EL (cell line): ENCODE measurements at places on chromosomes 6 and 20.
A peak's percentile ranks its signal among the peaks of the same experiment; 100 is the strongest.

GRCh38 chr20:22861990-22862389 is 173.1 kb upstream of the SSTR4 start:
- no peak for DNase-seq

DNA sequence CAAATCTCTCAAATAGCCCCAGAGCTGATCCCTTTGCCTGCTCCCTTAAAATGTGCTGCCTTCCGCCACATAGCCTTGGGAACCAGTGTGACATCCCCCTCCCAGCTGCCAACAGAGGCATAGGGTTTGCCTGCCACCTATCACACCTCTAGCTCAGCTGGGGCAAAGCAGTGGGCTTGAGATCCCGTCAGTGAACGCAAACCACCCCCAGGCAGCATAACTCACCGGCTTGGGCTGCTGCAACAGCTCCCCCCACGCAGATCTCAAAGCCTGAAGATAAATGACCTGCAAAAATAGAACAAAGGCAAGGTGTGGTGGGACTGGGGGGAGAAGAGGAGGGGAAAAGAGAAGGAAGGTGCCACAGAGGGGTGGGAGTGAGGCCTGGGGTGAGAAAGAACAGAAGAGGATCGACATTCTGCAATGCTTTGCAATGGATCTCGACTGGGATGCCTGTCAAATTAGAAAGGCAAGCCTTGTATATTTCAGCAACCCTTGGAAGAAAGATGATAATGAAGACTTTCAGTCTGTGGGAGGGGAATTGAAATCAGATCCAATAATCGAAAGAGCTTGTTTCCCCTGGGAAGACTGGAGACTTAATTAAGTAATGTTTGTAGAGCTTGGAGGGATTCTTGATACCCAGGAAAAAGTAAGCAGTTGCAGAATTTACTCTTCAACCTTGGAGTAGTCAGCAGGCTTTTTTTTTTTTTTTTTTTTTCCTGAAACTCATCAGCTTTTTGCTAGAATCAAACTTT is 1.3 kb downstream of the PDYN start:
- DNase-seq = no peak

GRCh38 chr20:52402950-52403349 is 211.4 kb upstream of the ZFP64 start:
- DNase-seq = no peak

GRCh38 chr6:161743509-161744178 is 469.8 kb upstream of the AGPAT4 start:
- no peak for DNase-seq

DNA sequence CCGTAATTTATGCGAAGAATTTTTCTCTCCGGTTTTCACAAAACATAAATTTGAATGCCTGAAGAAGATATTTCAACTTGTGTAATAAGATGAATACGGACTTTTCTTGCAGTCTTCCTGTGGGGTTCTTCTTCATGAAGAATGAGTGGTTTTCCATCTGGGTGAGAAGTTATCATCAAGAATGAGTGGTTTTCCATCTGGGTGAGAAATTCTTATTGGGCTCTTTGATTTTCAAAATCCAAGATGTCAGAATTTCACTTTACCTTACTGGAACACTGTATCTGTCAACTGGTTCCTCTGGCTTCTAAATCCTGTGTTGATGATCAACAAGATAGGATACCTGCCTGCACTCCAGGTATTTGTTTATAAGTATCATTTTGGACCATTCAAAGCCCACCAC is 160.1 kb upstream of the C6orf118 start:
- no peak for DNase-seq

DNA sequence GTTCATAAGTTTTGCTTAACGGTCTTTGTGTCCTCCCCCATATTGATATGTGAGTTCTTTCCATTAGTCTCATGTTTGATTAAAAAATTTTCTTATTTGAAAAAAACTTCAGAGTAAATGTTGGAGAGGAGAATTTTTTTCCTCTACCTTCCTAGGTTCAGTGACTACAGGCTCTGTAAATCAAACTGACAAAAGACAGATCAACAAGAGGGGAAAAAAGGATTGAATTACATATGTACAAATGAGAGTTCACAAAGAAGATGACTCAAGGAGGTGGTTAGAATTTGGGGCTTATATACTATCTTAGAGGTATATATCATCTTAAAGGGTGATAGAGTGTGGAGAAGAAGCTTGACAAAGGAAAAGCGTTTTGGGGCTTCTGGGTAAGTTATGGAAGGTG is 5.6 kb downstream of the TMC2 start:
- DNase-seq = no peak

DNA sequence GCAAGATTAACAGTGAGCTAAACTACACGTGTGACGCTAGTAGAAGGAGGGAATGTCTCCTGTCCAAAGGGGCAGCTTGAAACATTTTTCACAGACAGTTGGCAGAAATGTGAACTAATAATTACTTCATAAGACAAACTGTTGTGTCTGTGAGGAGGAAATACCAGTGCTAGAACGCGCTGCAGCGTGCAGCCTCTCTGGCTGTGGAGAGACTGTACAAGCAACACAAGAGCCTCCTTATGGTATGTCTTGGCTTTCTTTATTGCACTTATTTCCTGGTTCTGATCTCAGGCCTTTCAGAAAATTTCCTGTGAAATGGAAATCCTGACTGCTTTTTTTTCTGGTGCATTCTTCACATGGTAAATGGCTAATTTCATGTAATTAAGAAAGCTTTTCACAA is 25.3 kb upstream of the TIAM2 start:
- DNase-seq = no peak

DNA sequence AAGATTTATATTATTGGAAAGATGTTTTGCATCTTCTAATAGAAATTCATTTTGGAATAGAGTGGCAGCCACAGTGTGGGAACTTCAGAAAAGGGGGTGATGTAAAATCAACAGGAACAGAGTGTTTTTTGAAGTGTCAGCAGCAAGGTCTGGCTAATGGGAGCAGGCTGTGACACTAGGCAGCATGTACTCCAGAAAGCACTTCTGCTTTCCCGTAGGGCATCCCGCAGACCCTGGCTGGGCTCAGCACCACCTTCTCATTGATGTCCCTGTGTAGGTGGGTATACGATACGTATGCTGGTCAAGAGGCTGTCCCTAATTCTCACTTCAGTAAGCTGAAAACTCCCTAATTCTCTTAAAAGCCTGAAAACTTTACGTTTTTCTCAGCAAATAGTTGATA is 74.7 kb downstream of the EYA4 start:
- no peak for DNase-seq

- no peak for DNase-seq
Measured at GRCh38 chr6:104473021-104473429, 386.7 kb downstream of the HACE1 start.

DNA sequence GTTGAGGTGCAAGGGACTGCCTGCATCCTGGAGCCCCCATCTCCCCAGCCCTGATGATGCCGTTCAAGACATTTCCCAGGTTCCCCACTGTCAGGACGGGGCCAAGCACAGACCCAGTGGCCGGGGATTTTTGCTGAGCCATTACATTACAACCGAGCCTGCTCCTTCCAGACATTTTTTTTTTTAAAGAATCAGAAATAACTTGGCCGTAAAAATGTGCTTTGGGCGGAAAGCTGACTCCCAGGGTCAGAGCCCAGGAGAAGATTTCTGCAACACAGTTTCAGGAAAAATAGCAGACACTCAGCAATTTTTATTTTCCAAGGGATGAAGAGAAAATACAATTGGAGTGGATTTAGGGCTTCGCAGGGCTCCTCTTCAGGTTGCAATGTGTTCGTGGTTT is 87.9 kb downstream of the LRFN2 start:
- DNase-seq = no peak

- no peak for DNase-seq
Measured at GRCh38 chr6:55998576-55998975, 123.2 kb upstream of the BMP5 start.

GRCh38 chr20:1741309-1742048 is 83.9 kb upstream of the SIRPG start:
- no peak for DNase-seq

DNA sequence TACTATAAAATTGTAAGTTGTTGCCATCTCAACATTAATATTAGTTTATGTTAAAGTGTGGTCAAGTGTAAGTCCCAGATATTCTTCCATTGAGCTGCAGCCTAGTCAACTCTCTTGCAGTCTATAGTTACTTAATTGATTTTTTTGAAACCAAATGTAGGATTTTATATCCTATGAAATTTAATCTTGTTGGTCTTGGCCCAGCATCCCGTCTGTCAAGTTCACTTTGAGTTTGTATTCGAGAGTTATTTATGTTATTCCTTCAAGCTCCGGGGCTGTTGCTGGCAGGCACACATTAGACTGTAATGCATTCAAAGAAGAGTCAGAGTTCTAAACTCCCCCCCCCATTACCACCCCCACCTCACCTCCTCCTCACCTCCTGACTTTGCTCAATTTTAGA is 71.0 kb upstream of the SPACA1 start:
- no peak for DNase-seq

DNA sequence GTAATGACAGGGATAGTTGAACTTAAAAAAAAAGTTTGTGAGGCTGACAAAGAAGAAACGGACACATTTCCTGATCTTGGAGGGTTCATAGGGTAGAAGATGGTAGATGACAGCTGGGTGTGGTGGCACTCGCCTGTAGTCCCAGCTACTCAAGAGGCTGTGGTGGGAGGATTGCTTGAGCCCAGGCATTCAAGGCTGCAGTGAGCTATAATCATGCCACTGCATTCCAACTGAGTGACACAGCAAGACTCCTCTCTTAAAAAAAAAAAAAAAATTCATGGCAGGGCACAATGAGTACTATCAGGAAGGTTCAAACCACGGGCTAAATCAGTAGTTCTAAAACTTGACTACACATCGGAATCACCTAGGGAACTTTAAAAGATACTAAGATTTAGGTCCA is 2.0 kb upstream of the MICA start:
- peak; percentile 88 for DNase-seq

DNA sequence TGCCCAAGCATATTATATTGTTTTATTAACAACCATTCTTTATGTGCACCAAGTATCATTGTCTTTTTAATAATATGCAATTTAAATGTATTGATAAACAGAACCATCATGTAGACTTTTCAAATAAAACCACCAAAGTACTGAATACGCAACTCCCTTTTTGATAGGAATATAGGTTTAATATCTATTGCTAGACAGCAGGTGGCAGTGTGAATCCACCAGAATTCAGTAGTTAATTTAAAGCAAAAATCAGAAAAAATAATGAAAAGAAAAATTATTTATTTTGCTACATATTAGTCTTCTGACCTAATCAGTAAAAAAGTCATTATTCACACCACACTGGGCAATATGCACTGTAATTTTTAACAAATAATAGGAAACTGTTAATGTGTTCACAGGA is 143.7 kb downstream of the KLHL32 start:
- peak; percentile 23 for DNase-seq

DNA sequence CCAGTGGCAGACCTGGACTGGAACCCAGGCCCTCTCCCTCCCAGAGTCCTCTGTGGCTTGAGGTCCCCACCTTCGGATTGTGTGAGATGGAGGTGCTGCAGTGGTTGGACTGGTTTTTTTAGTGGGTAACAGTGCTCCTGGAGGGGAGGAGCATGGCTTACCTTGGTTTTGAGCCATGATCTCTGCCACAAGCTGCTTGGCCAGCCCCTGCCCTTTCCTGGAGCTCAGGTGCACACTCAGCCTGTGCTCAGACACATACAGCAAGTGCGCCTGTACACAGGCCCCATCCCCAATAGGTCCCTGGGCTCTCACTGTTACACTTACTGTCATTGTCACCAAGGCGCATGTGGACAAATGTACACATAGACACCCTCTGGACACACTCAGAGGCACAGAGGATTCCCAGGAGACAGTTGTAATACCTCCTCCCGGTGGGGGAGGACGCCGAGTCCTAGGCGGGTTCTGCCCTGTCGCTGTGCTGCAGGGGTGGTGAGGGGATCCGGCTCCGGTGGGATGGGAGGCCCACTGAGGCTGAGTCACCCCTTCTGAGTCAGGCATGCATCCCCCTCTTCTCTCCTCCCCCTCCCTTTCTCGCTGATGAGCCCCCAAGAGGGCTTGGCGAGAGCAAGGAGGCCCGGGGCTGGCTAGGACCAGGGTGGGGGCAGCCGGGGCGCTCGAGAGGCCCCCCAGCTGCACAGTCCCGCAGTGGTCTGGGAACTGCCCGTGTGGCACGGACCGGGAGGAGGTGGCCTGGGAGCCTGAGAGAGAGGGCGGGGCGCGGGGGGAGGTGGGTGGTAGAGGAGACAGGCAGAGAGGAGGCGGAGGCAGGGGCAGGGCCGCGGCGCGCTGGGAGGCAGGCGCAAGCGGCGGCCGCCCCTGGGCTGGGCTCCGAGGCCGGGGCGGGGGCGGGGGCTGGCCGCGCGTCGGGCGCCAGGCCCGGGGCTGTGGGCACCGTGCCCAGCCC is 522 bp upstream of the EPB41L1 start:
- DNase-seq = peak; percentile 80

DNA sequence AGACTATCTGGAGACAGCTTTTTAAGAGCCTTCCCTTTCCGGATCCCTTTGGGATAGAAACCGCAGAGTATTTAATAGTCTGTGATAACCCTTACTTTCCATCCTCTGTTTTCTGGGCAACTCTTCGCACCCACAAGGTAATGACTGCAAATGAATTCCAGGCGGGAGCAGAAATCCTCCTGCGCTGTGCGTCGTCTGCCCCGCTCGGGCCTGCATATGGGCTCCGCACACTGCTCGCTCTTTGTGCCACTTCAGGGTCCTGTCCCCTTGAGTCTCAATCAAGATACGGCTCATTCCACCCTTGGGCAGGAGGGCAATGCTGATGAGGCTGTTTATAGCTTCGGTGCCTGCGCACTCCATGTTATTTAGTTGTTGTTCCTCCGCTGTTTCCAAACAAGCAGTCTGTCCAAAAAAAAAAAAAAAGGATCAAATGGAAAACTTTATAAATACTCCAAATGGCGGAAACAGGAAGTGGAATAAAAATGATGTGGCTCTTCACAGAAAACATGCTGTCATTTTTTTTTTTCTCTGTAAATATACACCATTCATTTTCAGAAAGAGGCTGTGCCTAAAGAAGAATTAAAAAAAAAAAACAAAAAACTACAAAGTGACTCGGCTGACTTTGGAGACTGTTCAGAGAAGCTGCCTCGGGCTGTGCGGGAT is 169.6 kb upstream of the GMDS start:
- DNase-seq = no peak

DNA sequence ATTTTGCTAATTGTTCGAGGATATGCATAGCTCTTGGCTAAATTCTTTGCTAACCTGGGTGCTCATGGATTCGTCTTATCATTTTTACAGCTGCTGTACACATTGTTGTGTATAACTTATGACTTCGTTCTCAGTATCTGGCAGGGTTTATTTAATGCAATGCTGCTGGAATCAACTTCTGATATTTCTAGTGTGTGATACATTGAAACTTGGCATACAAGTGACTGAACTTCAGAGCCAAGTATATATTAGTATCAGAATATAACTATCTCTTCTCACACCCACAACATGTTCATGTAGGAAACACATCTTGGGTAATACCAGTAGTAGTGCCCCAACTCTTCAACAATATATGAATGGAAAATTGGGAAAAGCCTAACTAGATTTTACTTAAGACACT is 764.2 kb downstream of the TENT5A start:
- DNase-seq = no peak

GRCh38 chr20:24948939-24949679 is at the start of gene CST7:
CST7 (plus strand) TSS chr20:24949269; CDS start chr20:24949506, 237 bp downstream.
- DNase-seq = no peak
